ENCODE measurements at places on chromosomes 12 and 14. TPM values are rescaled to one million over a fixed set of nuclear protein-coding genes. Genes with fewer than 3 reads are reported as not detected.

Gene IL22
- not detected for total RNA-seq

Gene SERPINA12
- not detected for total RNA-seq

Gene NELL2
- not detected for total RNA-seq

Gene MGP
- total RNA-seq: not detected

Gene PARPBP
- total RNA-seq: 5.2 TPM

Gene GLIPR1
- 38.4 TPM for total RNA-seq

Gene HCAR2
- total RNA-seq: 0.39 TPM

Gene TAC3
- total RNA-seq: not detected

Gene TULP3
- 24.5 TPM for total RNA-seq

Gene KRT74
- not detected for total RNA-seq

Gene SYNDIG1L
- total RNA-seq: not detected

Gene WNT1
- total RNA-seq: 0.11 TPM

Gene ABCC9
- total RNA-seq: 0.11 TPM

Gene GPR84
- total RNA-seq: not detected

Gene AGAP2
- 0.39 TPM for total RNA-seq

Gene PKP2
- total RNA-seq: 67.1 TPM
